ENCODE measurements at places on chromosomes 11 and 22.
A peak's percentile ranks its signal among the peaks of the same experiment; 100 is the strongest.

GRCh38 chr11:117565709-117566108 lies 231.3 kb downstream of the DSCAML1 start:
- no peak for DNase-seq

DNA sequence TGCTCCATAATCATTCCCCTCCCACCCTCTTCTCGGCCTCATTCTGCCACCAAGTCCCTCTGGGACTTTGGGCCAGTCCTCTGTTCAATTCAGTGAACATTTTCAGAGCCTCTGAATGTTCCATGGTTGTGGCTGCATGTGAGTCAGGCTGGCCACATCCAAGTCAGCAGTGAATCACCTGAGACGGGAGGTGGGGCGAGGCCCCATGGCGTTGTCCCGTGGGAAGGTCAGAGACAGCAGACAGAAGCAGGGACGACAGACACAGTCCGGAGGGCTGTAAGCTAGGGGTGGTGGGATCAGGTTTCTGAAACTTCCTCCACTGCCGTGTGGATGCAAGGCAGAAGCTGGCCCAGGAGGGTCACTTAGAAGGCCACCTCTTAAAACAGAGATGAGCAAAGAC lies 324.8 kb downstream of the MN1 start:
- DNase-seq: no peak

DNA sequence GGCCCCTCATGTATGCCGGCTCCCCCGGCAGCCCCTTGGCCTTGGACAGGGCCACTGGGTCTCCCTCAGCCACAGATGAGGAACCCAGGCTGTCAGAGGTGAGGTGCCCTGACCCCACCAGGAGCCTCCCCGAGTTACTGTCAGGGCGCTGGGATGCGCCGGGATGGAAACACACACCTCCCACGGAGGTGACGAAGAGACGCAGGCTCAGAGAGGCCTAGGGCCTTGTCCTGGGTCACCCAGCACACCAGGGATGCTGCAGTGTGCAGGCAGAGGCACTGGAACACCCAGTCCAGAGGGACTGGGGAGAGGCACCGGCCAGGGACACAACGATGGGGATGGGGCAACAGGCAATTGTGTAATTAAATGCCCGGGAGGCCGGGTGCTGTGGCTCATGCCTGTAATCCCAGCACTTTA lies 81.2 kb upstream of the PRR5 start:
- DNase-seq: no peak

DNA sequence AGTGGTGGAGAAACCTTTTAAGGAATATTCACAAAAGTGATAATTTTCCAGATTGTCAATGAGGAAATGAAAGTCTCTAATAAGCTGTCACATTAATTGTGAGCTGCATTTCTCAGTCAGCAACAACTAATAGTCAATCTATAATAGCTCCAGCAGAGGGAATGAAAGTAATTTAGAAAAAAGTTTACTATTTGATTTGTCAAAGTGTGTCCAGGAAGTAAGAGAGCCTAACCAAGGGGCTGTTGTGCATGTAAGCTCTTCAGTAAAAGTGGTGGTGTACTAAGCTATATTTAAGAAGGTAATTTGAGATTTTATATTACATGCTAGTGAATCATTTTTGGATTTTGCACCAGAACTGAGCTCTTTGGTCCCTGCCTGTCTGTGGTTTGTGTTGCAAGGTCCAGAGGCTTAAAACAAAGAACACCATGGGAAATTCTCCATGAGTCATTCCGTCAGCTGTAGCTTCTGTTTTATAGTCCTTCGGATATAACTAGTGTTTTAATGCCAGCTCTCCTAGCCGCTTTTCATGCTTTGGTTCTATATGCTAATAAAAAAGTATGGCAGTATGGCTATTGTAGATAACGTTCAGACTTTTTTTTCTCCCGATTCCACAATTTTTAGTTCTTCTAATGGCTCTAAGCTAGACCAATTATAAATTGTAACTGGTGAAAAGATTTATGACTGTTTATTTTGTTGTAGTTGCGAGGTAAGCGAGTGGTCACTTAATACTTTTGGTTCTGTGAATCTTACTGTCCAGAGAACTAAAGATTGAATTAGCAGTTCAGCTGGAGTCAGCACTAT lies 64.6 kb downstream of the ARHGEF12 start:
- DNase-seq: peak; percentile 45

DNA sequence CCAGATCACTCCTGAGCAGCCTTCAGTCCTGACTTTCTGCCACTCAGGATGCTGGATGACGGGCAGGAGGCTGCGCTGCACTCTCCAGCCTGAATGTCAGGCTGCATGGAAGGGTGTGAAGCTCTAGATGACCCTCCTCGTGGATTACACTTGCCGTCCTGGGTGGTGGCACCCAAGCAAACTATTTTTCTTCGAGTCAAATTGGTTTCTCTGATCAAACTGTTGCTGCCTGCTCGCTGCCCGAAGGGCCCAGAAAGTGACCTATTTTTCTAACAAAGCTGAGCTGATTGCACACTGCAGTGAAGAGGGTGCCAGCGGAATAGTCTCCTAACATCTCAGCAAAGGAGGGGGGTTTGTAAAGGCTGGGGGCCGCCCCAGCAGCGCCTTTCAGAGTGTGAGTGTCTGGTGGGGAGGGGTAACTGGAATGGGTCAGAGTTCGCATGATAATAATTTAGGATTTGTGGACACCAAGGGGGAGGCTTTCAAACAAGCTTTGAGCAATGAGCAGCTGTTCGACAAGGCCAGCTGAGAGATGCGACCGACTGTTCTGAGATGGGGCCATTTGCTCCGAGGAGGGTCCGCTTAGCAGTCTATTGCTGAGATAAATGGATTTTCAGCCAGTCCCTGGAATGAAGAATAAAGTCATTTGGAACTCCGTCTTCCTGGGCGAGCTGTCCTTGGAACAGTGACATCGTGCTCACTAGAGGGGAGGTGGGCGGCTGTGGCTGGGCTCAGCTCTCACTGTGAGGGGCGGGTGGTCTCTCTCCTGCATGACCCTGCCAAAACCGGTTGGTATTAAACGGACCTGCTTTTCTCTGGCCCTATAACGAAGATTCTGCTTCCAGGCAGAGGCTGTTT lies 537.6 kb downstream of the BRD1 start:
- no peak for DNase-seq

GRCh38 chr11:84480131-84480530 lies 1147.0 kb downstream of the DLG2 start:
- no peak for DNase-seq

- DNase-seq: peak; percentile 55
Observed at GRCh38 chr22:37425800-37426705, 1.2 kb downstream of the ELFN2 start.

- peak; percentile 97 for DNase-seq
Observed at GRCh38 chr22:38872172-38872830, at the start of gene CBX6. CBX6 (minus strand) TSS chr22:38872216; CDS start chr22:38872190, 26 bp downstream.

DNA sequence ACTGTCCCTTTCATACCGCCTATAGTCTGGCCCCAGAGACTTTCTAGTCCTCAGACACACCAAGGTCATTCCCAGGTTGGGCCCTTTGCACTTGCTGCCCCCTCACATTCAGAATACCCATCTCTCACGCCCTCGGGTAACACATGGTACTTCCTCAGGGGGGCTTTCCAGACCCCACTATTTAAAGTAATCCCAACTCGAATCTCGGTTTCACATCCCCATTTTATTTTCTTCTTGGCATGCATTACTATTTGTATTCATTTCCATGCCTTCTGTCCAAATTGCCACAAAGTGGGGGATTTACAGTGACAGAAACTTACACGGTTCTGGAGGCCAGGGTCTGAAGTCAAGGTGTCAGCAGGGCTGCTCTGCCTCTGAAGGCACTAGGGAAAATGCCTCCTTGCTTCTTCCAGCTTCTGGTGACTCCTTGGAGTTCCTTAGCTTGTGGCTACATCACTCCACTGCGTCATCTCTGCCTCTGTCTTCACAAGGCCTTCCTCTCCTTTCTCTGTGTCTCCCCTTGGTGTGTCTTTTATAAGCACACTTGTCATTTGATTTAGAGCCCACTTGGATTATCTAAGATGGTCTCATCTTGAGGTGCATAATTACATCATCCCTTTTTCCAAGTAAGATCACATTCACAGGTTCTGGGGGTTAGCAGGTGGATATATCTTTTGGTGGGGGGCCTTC lies 15.1 kb downstream of the RCN1 start:
- DNase-seq: no peak

GRCh38 chr22:44450503-44450902 lies 47.5 kb downstream of the RTL6 start:
- DNase-seq: no peak

DNA sequence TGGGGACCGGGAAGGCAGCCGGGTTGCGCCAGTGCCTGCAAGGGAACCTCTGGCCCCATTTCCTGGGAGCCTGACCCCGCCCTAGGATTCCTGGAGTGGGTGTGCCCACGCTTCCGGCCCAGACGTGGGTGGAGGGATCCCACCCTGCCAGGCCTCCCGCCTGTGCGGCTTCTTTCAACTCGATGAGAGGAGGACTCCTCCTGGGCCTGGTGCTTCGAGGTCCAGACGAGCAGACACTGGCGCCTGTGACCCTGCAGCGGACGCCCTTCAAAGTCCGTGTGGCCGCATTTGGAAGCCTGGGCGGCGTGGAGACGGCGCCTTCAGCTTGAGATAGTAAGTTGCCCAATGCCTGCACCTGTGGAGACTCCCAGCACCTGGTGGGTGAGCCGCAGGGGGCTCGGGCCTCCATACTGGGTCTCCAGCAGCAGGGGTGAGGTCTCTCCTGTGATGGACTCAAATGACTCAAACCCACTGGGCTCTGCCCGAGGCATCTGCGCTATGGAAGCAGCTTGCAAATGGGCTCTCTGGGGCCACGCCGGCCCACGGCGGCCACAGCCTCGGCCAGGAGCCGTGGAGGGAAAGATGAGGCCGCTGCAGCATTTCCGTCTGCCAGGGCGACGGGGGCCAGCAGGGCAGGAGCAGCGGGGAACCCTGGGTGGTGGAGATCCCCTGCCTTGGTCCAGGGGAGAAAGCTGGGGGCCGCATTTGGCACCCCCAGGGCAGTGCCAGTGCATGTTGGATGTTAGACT lies 64.3 kb upstream of the PPARA start:
- peak; percentile 54 for DNase-seq

DNA sequence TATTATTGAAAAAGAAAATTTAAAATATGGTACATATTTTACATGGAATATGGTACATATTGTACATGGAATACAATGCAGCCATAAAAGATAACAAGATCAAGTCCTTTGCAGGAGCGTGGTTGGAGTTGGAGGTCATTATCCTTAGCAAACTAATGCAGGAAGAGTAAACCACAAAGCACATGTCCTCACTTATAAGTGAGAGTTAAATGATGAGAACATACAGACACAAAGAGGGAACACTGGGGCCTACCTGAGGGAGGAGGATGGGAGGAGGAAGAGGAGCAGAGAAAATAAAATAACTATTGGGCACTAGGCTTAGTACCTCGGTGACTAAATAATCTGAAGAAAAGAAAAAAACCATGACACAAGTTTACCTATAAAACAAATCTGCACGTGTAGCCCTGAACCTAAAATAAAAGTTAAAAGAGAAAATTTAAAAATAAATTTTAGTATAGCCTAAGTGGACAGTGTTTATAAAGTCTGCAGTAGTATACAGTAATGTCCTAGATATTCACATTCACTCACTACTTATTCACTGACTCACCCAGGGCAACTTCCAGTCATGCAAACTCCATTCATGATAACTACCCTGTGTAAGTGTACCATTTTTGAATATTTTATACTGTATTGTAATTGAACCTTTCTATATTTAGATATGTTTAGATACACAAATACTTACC lies 204.4 kb downstream of the FAM76B start:
- DNase-seq: no peak

- peak; percentile 86 for DNase-seq
Observed at GRCh38 chr22:32957200-32957803, 100.9 kb downstream of the SYN3 start.

DNA sequence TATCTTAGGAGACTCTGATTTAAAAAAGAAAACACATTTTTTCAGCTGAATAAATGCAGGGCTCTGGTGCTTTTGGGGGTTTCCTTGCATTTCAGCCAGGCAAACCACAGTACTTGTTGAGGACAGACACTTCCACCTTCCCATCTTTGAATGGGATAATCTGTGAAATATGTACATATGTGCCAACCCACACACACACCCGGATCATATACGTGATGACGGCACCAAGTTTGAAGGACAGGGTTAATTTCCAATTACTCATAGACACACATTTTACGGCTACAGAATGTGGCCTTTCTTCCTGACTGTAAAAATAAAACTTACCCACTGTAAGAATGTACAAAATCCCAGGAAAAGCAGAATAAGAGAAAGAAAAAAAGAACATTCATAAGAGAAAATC lies 104.4 kb downstream of the MPPED2 start:
- no peak for DNase-seq

DNA sequence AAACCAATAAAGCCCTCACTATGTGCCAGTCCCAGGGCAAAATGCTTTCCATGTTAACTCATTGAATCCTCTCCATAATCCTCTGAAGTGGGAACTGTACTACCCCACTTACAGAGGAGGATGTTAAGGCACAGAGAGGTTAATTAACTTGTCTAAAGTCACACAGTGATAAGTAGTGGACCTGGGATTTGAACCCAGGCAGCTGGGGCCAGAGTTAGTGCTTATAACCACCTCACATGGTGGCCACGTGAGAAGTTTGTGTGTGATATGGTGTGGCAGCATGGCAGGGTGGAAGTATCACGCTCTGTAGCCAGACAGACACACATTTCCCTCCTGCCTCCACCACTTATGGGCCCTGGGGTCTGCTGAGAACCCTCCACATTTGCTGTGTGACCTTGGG lies 16.5 kb downstream of the PARVG start:
- no peak for DNase-seq

DNA sequence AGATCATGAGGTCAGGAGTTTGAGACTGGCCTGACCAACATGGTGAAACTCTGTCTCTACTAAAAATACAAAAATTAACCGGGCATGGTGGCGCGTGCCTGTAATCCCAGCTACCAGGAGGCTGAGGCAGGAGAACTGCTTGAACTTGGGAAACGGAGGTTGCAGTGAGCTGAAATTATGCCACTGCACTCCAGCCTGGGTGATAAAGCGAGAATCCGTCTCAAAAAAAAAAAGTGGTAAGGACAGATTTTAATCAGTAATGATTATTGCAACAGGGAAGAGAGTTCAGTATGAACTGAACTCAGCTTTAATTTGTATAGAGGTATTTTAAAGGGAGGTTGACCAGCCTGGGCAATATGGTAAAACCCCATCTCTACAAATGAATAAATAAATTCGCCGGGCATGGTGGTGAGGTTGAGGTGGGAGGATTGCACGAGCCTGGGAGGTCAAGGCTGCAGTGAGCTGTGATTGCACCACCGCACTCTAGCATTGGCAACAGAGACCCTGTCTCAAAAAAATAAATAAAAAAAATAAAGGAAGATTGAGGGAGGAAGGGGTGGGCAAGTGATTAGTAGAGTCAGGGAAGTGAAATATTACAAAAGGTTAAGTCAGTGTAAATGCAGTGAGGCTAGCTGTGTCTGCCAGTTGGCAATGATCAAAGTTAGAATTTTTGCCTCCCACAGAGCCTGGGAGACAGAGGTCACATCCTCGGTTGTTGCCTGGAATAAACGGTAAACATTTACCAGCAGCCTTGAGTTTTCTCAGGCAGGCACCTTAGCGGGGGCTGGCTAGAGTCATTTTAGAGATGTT lies 2.6 kb upstream of the MCM5 start:
- DNase-seq: no peak

- DNase-seq: no peak
Observed at GRCh38 chr22:42544686-42545085, 9.1 kb upstream of the SERHL2 start.

- DNase-seq: no peak
Observed at GRCh38 chr11:17603056-17603825, 56.2 kb downstream of the OTOG start.
